Heart right ventricle (tissue), 16 donors: ENCODE measurements at places on chromosomes 5 and 9. TPM values are rescaled to one million over a fixed set of nuclear protein-coding genes. Genes with fewer than 3 reads are reported as not detected.

The NDUFS4 gene
- 248 TPM for polyA plus RNA-seq

The ZDHHC12 gene
- polyA plus RNA-seq, result 36.6 TPM

The S1PR3 gene
- 13.9 TPM for polyA plus RNA-seq

The SLC45A2 gene
- not detected for polyA plus RNA-seq

The FIBCD1 gene
- 2.0 TPM for polyA plus RNA-seq

The PCDHB14 gene
- polyA plus RNA-seq, result 2.2 TPM

The FGD3 gene
- 2.3 TPM for polyA plus RNA-seq

The LRRTM2 gene
- polyA plus RNA-seq, result 0.04 TPM

The ERGIC1 gene
- polyA plus RNA-seq, result 48.0 TPM

The MAT2B gene
- 34.6 TPM for polyA plus RNA-seq

The ACTBL2 gene
- not detected for polyA plus RNA-seq

The ANKRD34B gene
- not detected for polyA plus RNA-seq

The IFNA21 gene
- not detected for polyA plus RNA-seq

The IRX4 gene
- 6.1 TPM for polyA plus RNA-seq

The TAF7 gene
- polyA plus RNA-seq, result 33.1 TPM

The CCIN gene
- 0.12 TPM for polyA plus RNA-seq

The PCDHGB6 gene
- polyA plus RNA-seq, result 1.1 TPM

The SLC25A2 gene
- polyA plus RNA-seq, result 0.22 TPM

The GRXCR2 gene
- not detected for polyA plus RNA-seq
